ENCODE measurements at places on chromosomes 4 and X. TPM values are rescaled to one million over a fixed set of nuclear protein-coding genes. Genes with fewer than 3 reads are reported as not detected.

Gene AMTN
- total RNA-seq: not detected

Gene CRMP1
- 0.14 TPM for total RNA-seq

Gene PRSS48
- total RNA-seq: 0.17 TPM

Gene PPARGC1A
- 5.3 TPM for total RNA-seq

Gene PABPC4L
- 1.8 TPM for total RNA-seq

Gene TCEAL7
- total RNA-seq: 6.8 TPM

Gene SERTM2
- total RNA-seq: not detected

Gene GLRA2
- not detected for total RNA-seq

Gene UNC5C
- total RNA-seq: 3.0 TPM

Gene TEC
- total RNA-seq: 0.67 TPM

Gene SOX3
- not detected for total RNA-seq
